ENCODE measurements at places on chromosomes 1 and 21.

DNA sequence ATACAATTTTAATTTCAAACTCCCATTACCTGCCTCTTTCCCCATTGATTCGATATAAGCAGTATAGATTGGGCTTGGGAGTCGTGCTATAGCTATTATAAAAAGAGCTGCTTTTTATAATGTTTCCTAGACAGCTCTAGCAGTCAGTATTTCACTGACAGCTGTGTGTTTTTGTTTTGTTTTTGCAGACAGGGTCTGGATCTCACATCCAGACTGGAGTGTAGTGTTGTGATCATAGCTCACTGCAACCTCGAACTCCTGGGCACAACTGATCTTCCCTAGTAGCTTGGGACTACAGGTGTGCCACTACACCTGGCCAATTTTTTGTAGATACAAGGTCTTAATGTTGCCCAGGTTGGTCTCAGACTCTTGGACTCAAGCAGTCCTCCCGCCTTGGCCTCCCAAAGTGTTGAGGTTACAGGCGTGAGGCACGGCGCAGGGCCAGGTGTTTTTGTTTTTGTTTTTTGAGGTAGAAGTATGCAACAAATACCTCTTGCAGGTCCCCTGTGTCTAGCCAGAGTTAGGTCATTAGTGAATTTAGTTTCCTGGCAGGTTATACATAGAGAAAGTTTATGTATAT lies 1.7 kb downstream of the NASP start:
- no peak for DNase-seq

- no peak for DNase-seq
Observed at GRCh38 chr21:43829575-43830119, 35.4 kb upstream of the AGPAT3 start.

GRCh38 chr1:222114536-222115156 lies 372.8 kb upstream of the DUSP10 start:
- no peak for DNase-seq

DNA sequence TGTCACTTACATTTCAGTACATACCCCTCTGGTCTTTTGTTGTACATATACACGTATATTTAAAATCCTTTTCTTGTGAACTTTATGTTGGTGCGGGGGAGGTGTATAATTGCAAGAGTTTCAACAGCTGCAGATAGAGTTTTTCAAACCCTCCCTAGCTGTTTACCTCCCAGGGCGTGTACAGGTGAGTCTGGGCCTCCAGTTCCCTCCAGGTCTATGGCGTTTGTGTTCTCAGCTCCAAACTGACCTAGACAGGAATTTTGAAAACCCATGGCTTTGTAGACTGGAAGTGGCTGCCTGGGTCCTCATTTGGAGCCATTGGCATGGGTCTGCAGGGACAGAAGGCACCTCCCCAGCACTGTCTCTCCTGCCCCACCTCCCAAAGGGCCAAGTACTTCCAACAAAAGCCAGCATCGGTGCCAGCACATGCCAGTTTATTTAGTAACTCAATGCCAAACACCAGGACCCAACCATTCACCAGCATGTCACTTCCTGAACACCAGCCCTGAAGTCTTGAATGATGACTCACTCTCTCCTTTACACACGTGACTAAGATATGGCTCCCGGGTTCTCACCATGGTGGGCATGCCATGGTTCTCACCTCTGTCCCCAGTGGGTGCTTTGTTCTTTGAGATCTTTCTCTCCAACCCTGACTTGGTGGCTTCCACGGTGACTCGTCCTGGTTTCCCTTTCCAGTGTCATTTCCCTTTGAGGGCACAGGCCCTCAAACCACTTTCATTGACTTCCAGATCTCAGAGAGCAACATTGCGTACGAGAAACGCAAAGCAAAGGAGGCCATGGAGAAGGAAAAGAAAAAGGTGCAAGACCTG lies 57.3 kb upstream of the EFHD2 start:
- DNase-seq, result peak; percentile 70

- no peak for DNase-seq
Observed at GRCh38 chr21:41897700-41898099, 18.6 kb upstream of the PRDM15 start.

- no peak for DNase-seq
Observed at GRCh38 chr21:45396620-45396995, 8.4 kb upstream of the COL18A1 start.

DNA sequence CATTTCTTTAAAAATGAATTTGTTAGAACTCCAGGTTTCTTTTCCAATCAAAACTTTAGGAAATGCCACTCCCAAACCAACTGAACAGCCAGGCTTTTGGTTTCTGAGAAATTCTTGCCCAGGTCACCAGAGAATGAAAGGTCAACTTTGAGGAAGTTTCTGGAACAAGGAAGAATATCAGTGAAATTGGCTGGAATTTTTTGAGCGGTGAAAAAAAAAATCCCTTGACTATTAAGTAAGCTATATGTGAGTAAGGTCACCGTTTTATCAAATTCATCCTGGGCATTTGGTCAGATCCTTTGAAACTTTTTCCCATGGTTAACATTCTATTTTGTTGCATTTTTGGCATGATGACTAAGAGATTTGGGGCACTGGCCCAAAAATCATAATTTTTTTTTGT lies 469.3 kb downstream of the LTN1 start:
- no peak for DNase-seq

DNA sequence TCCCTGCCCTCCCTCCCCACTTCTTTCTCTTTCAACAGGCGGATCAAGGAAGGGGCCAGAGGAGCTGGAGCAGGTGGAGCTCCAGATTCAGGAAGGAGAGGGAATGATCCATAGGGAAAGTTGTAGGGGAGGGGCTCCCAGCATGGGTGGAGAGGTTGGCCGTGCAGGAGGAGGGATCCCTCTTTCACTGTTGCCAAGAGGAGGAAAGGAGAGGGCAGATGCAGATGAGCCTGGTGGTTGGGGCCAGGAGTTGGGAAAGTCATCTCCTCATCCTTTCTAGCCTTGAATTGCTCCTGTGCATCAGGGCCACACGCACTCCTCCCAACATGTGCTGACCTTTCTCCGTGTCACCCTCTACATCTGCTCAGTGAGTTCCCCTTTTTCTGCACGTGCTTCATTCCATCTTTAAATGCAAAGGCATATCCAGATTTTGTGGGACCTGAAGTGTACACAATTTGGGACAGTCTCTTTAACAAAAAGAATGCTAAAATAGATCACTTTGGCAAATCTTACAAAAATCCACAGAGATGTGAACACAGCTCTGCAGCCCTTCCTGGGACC lies 32.4 kb downstream of the ZBTB18 start:
- DNase-seq, result no peak

- DNase-seq, result no peak
Observed at GRCh38 chr21:34182436-34182835, 109.1 kb downstream of the MRPS6 start.
